IMR-90 (cell line): ENCODE measurements at places on chromosomes 3 and 15. TPM values are rescaled to one million over a fixed set of nuclear protein-coding genes. Genes with fewer than 3 reads are reported as not detected.

DNA sequence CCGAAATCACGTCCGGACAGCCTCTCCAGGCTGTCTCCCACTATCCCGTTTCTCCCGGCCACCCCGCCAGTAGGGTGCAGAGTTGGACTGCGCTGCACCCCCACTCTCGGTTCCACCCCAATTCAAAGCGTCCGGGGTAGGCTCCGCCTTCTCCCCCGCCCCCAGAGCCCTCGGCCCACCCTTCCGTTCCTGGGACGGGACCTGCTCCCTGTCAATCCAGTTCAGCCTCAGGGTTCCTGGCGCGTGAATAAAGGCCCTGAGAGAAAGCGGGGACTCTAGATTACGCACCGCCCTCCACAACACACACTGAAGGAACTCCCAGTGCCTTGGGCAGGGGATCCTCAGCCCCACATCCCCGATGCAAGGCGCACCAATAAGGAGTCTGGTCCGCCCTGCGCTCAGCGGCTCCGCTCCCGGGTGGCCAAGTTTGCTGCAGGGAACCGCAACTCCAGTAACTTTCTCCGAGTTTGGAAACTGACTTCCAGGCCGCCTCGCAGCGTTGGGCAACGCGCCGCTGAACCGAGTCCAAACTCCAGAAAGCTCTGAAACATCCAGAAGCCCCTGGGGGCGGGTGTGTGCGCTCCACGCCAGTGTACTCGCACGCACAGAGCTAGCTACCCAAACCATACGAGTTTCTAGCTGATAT lies 1.9 kb downstream of the ADAMTS9 start:
- H3K27ac ChIP-seq, result peak overlapping the region; percentile 89
- H3K4me3 ChIP-seq, result peak overlapping the region; percentile 64
- no peaks in the 10 kb centered on the region for H3K27me3 ChIP-seq
- peaks cover 3% of the 10 kb centered on the region; the same call in 1 of the 2 replicates for H3K4me1 ChIP-seq
- peak; percentile 88 for DNase-seq

DNA sequence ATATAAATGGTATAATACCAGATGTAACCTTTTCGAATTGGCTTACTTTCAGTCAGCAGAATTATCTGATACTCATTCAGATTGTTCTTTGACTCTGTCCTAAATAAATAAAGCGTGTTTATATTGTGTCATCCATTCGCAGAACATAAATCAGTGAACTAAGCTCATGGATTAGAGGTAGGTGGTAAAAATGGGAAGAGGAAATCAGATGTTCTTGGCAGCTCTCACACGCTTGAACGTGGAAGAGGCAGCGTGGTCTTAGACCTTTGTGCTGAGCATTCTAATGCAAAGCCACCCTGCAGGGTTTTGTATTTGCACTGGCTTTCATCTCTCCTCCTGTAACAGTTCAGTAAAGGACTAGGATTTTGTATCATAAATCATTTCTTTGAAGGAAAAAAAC lies 441.4 kb downstream of the GABRG3 start:
- H3K27ac ChIP-seq, result no peak overlapping the region
- H3K27me3 ChIP-seq, result no peaks in the 10 kb centered on the region
- no peaks in the 10 kb centered on the region for H3K4me1 ChIP-seq
- no peak overlapping the region for H3K4me3 ChIP-seq

- H3K36me3 ChIP-seq, result no peaks in the 10 kb centered on the region
- no peak for DNase-seq
- peaks cover 29% of the 10 kb centered on the region for H3K27me3 ChIP-seq
Observed at GRCh38 chr15:33158366-33158765, 36.1 kb downstream of the FMN1 start.

GRCh38 chr3:37907906-37908305 lies 46.2 kb downstream of the CTDSPL start:
- no peak overlapping the region for H3K27ac ChIP-seq
- peaks cover 1% of the 10 kb centered on the region; the same call in 1 of the 2 replicates for H3K36me3 ChIP-seq
- H3K27me3 ChIP-seq, result no peaks in the 10 kb centered on the region
- H3K4me1 ChIP-seq, result peaks cover 25% of the 10 kb centered on the region
- no peak overlapping the region for H3K4me3 ChIP-seq

The TSEN2 gene
- 6.9 and 9.5 TPM in 2 replicates for polyA plus RNA-seq

The MESP1 gene
- 0.10 and 0.13 TPM in 2 replicates for polyA plus RNA-seq
